ENCODE measurements at places on chromosomes 5 and 9.

- peak; percentile 63 for DNase-seq
Measured at GRCh38 chr5:33679791-33680190, 212.0 kb downstream of the ADAMTS12 start.

- no peak for DNase-seq
Measured at GRCh38 chr5:140602147-140602546, 30.8 kb downstream of the CD14 start.

- DNase-seq, result no peak
Measured at GRCh38 chr9:97529363-97530076, 28.1 kb downstream of the TMOD1 start.

DNA sequence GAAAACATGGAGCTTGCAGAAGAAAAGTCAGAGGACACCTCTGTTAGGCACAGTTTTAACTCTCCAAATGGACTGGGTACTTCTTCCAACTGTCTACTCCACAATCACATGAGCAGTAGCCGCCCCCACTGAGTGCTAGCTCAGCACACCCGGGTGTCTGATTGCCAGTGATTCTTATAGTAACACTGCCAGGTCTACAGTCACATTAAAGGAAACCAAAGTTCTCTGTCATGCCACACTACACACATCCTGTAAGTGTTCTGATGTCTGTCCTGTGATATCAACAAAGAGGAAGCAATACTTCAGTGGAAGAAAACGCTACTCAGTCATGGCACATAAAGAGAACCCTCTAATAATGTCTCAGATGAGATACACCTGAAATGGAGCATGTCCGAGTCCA lies at the start of gene HAVCR2:
HAVCR2 (minus strand) TSS at position 69 of the 400 bp plus-strand sequence; CDS start at position 8, 61 bp downstream.
- DNase-seq, result no peak

- DNase-seq, result no peak
Measured at GRCh38 chr5:72402959-72403628, 82.9 kb downstream of the PTCD2 start.

DNA sequence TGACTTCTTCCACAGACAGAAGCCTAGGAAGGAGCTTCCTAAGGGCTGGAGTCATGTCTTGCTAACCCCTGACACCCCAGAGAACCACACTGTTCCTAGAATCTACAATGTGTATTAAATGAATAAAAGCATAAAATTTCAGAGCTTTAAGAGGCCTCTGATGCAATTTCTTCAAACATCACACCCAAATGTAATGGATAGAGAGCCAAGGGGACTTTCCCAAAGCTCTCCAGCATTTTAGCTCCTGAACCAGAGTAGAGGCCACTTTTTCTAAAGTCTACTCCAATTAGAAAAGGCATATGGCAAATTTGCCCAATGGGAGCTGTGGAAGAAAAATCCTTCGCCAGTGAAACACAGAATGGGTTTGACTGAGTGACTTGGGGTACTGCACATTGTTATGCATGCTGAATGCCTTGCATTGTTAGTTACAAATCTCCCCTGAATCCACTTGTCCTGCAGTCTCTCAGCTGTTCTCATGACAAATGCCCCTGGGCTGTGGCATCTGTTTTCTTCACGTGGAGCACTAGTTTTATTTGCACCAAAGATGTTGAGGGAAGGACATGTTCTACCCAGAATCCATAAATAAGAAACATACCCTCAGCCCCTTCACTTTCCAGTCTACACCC lies 334.0 kb downstream of the ASTN2 start:
- no peak for DNase-seq

- no peak for DNase-seq
Measured at GRCh38 chr9:26357803-26358344, 534.7 kb downstream of the CAAP1 start.

DNA sequence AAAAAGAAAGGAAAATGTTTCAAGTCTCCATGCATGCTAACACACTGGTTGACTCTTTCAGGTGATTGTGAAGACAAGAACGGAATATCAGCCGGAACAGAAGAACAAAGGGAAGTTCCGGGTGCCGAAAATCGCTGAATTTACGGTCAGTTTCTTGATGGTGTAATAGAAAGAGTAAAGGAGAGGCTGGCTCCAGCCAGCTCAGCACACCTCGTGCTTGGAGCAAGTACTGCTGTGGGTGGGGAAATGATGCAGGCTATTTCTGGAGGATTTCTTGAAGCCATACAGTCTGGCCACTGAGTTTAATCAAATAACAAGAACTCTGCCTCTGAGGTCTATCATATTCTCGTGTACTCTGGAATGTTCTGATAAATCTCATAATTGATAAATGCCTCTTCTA lies 18.7 kb downstream of the NSG2 start:
- DNase-seq, result no peak

DNA sequence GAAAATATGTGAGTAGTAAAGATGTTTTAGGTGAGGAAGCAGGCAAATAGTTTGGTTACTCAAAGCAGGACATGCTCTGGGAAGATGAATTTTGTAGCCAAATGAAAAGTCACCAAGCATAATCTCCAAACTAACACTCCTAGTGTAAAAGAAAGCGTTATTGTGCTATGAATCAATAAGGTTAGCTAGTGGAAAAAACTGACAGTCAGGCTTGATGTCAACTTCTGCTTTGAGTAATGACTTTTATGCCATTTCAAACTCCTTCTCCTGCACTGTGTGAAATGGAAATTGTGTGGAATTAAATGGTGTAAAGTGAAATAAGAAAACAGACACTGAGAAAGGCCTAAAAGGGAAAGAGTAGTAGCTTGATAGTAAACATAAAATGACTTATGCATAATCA lies 637.2 kb upstream of the DMAC1 start:
- no peak for DNase-seq

GRCh38 chr9:127569886-127570401 lies 42.1 kb upstream of the STXBP1 start:
- no peak for DNase-seq

All from fibroblast of skin of scalp (primary cell).